ENCODE measurements at places on chromosomes 2 and 18.

GRCh38 chr2:219368690-219369191 is 19.0 kb downstream of the DNPEP start:
- DNase-seq: no peak

DNA sequence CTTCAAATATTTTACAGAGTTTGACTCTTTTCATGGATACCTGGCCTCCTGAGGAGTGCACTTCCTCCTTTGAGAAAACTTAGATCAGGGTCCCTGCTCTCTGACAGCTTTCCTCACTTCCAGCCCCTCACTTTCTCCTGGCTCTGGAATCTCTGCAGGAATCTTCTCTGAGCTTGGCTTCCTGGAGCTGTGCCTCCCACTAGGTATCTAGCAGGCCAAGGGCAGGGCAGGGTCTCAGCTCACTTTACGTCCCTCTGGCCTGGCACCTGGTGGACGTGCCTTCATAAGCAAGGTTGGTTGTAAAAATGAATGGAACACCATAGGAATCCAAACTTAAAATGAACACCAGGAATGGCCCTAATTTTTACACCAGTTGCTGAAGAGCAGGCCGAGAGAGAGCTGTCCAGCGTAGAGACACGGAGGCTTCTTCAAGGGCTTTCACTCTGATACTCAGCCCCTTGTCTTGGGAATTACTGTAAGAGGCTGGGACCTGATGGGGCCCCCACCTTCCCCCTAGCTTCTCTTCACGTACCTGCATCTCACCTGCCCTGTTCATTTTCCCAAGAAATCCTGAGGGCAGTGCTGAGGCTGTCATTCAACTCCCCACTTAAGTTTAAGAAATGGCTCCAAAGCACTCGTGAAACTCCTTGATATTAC is 426.9 kb upstream of the ID2 start:
- no peak for DNase-seq

- DNase-seq: no peak
These were observed 766.5 kb downstream of the RNF144A start for GRCh38 chr2:7683708-7684107.

DNA sequence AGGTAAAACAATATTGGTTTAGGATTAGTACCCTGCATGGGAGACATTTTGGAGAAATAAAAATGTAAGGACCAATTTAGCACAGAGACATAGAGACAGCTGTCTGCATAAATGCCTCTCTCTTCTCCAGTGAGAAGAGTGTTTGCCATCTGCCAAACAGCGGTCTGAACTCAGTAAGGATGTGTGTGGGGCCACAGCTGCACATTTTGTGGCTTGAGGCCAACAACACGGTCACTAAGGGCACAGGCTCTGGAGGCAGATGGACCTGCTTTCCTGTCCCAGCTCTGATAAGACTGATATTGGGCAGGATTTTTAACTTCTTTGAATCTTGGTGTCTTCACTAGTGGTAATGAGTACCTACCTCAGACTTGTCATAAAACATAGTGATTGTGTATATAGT is 10.2 kb downstream of the ZBTB14 start:
- no peak for DNase-seq

DNA sequence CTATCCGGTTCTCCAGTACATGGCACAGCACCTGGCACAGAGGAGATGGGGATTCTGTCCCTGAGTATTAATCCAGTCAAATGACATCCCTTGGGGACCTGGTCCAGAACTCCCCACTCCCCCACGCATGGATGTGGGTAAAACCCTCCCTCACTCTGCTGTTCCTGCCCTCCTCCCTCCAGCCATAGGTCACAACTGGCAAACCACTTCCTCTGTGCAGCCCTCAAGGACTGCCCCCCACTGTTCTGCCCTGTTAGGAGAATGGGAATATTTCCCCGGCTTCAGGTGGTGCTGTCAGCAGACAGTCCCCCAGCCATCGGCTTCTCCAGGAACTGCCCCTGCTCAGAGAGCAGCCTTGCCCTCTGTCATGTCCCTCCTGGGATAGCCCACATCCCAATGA is 1.5 kb upstream of the TFCP2L1 start:
- DNase-seq: no peak

DNA sequence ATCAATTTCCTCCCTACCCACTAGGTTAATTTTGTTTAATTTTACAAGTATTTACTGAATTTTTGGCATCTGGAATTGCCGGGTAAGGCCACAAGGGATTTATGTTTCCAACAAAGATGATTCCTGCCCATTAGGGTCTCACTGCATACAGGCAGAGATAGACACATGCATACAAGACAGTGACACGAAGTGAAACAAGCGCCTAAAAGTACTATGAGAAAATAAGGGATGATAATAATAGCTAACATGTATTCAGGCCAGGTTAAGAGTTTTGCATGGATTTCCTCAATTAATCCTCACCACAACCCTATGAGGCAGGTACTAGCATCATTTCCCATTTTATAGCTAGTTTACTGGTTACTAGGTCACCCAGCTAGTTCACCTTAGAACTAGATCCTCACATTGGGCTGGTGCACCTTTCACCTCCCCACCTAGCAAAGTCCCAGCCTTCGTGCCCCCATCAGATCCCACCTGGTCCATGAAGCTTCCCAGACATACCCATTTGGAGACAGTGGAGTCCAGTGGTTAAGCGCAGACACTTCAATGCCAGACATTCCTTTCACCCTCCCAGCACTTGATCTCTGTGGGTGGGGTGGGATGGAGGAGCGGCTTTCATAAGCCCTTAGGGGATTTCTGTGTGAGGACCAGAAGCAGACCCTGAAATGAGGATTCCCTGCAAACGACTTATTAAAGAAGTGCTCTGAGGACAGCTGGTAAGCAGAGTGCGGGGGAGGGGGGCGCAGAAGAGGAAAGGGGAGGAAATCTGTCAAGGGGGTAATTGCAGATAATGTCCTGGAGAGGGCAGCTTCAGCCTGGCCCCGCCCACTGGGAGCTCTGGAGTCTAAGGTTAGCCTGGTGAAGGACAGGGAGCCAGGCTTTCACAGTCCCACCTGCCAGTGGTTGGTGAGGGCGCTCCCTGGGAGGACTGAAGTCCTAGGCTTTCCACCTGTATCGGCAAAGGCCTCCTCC is 5.8 kb upstream of the DGUOK start:
- DNase-seq: no peak

- DNase-seq: no peak
These were observed 86.3 kb upstream of the MBOAT2 start for GRCh38 chr2:9089831-9090230.

GRCh38 chr2:24930768-24931167 is 10.7 kb upstream of the ADCY3 start:
- no peak for DNase-seq

DNA sequence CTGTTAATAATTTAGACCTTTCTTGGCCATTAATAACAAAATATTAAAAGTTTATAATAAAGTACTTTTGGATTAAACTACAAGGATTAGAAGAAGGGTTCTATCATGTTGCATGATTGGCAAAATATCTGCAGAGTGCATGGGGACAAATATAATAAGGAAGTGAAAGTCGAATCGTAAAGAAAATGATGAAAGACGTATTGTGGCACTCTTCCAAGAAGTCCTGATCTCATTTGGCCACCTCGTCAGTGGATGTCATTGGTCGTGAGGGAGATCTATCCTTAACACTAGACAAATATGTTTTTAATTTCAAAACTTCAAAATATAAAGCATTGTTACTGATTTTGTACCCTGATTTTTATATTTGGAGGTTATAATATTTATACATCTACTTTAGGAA is 197.7 kb upstream of the STON1 start:
- DNase-seq: no peak

DNA sequence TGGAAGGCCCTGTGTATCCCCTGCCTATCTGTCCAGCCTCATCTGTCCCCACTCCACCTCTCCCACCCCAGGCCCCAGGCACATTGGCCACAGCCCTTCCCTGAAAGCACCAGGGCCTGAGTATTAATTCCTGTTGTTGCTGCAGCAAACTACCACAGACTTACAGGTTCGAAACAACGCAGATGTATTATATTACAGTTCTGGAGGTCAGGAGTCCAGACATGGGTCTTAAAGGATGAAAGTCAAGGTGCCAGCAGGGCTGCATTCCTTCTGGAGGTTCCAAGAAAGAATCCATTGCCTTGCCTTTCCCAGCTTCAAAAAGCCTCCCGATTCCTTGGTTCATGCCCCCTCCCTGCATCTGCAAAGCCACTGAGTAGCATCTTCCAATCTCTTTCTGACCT is 78.7 kb upstream of the LAPTM4A start:
- DNase-seq: no peak

- no peak for DNase-seq
These were observed 90.4 kb downstream of the PLCL1 start for GRCh38 chr2:197894751-197895274.

DNA sequence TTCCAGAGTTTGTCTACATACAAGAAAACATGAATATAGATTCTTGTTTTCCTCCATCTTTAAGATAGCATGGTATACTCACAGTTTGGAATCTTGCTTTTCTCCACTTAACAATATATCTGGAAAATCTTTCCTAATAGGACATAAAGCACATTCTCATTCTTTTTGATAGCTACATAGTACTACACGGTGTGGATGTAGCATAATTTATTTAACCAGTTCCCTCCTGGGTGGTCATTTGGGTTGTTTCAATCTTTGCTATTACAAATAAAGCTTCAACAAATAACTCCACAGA is 19.7 kb downstream of the MXD1 start:
- no peak for DNase-seq

- DNase-seq: no peak
These were observed 300 bp upstream of the STON1 start for GRCh38 chr2:48529676-48530032.

- DNase-seq: no peak
These were observed 4.6 kb upstream of the SEH1L start for GRCh38 chr18:12943215-12943614.

DNA sequence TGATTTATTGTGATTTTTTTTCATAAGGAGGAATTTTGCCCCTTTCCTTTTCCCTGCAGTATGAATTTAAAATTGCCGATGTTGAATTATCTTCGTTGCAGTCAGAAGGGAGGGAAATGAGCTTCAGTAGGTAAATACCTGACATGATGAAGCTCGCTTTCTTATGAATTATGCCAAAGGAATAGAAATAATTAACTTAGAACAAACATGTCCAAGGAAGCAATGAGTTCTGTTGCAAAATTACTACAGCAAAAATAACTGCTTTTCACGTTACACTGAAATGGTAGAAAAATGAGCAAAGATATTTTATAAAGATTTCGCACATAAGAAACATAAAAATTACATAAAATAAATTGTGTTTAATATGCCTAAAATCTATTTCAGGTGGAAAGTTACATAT is 91.1 kb upstream of the ZNF804A start:
- no peak for DNase-seq

DNA sequence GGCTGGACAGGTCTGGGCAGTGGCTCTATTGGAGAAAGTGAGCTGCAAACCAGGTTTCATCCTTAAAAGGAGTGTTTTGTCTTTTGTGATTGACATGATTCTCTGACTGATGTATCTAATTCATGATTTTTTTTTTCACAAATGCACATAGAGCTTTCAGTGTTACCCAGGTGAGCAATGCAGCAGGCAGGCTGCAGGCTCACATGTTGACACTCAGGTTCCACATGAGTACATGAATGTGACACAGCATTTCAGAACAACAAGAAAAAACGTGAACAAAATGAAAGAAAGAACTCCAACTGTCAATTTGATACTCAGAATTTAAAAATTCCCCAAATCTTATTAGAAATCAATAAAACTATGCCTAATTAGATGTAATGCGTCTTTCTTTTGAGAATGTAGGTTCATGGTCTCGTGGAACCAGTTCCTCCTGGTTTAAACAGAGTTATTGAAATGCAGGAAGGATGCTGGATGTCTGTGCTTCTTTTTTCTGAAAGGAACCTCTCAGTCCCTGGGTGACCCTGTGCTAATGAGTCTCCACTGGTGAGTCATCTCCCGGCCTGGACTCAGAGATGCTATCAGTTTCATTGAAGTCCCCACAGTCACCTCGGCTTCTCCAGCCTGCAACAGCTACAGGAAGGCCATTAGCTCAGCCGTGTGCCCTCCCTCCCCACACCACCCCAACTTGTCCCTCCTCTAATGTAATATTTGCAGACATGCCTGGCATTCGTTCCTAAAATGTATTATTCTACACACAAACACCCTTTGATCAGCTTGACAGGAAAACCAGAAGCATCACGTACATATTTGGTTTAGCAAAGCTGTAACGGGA is 430.4 kb downstream of the LPIN1 start:
- no peak for DNase-seq

DNA sequence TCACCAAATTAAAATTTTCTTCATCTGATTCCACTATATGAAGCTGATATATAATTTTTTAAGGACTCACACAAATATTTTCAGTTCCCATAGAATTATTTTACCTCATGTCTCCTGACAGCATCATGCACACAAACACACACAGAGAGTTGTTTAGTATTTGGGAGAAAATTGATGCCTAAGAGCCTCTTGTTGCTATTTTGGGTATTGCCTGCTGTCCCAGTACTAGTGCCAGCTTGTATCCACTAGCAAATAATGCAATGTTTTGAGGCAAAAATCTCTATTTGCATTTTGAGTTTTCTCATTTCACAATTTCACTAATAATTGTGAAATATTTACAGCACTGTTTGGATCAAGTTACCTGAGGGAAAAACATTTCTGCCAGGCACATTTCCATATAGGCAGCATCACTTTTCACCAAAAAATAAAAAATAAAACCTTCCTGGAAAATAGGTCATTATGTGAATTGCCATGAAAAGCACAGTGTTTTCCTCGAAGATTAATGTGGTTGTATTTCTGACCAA is 328.2 kb downstream of the KCNJ3 start:
- DNase-seq: no peak

DNA sequence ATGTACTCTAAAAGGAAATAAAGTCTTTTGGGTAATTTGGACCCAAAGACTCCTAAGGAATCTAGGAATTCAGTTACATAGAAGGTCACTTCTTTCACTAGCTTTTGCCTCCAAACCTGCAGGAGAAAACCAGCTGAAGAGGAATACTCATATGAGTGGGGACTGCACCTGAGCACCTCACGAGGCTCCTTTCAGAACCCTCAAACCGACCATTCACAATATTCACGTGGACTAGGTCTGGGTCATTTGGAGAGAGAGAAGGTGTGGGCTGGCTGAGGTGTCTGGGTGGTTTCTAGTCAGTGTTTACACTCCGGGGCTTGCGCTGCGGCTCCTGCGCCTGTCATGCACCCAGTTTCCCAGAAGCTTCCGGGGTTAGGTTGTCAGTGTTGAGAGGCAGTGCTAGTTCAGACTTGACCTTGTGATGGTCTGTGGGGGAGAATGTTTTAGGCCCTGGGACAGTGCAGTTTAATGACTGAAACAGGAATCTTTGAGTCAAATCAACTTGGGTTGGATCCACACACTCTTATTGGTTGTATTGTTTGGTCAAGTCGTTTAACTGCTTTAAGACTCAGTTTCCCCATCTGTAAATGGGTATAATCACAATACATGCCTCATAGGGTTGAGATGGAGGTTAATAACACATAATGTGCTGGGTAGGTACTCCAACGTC is 78.4 kb downstream of the LIMS1 start:
- no peak for DNase-seq

Measured in amygdala (tissue), 56 donors.